Smooth muscle cell of the pulmonary artery (primary cell): ENCODE measurements at places on chromosomes 16 and 17. TPM values are rescaled to one million over a fixed set of nuclear protein-coding genes. Genes with fewer than 3 reads are reported as not detected.

SLFN11 gene
- total RNA-seq: 46.2 and 113 TPM in 2 replicates

SLC2A4 gene
- 0.10 and 0.13 TPM in 2 replicates for total RNA-seq

NGFR gene
- total RNA-seq: 0.33 and 0.56 TPM in 2 replicates

IL32 gene
- total RNA-seq: 4.0 and 6.3 TPM in 2 replicates

BMERB1 gene
- total RNA-seq: 49.8 and 70.5 TPM in 2 replicates

SLC9A5 gene
- 3.4 and 4.2 TPM in 2 replicates for total RNA-seq
